Suprapubic skin (tissue), 4 donors: ENCODE measurements at places on chromosomes 12 and 14.

- no peak for DNase-seq
These were observed 113.4 kb upstream of the CCDC198 start for GRCh38 chr14:57607086-57607485.

DNA sequence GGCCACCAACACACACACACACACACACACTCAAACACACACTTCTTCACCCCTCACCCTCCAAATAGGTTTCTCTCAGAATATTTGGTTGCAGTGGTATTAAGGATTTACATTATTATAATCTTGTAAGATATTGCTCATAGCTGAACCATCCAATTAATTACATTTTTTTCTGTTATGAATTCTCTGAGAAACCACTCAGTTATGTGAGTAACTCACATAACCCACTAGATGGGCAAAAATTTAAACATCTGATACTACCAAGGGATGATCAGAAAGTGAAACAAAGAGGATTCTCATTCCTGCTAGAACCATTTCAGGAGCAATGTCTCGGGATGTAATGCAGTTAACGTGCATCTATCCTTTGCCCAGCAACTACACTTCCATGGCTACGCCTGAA, 31.6 kb downstream of the TMTC1 start:
- no peak for DNase-seq

GRCh38 chr12:132030367-132031038, 80.8 kb downstream of the EP400 start:
- DNase-seq: no peak

DNA sequence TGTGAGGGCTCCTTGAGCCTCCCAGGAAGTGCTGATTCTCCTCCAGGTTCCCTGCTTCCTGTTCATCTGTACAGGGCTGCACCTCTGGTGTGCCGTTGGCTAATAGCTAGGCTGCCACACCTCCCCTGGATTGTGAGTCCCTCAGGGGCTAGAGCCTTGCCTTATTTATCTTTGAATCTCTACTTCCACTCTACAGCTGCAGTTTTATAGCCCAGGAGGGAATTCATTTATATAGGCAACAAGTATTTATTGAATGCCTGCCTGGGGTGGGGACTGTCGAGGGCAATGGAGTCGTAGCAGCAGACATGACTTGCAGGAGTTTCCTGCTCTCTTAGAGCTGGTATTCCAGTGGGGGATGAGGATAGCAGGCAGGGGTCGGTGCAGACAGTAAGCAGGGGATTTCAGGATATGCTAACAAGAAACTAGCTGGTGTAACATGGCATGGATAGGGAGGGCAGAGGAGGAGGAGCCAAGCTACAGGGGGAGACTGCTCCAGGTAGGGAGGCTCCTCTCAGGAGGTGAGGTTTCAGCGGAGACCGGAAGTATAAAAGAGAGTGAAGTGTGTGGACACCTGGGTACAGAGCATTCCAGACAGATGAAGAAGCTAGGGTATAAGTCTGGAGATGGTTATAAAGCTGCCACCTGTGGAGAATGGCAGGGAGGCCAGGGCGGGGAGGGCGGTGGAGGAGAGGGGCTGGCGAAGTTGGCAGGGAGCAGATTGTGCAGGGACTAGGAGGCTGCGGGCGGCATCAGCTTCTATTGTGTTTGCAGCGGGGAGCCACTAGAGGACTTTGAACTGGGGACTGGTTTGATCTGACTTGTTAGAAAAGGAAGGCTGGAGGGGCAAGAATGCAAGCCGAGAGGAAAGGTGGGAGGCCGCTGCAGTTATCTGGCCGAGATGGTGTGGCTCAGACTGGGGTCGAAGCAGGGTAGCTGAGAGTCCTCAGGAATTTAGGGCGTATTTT, 17.2 kb downstream of the USP30 start:
- no peak for DNase-seq

DNA sequence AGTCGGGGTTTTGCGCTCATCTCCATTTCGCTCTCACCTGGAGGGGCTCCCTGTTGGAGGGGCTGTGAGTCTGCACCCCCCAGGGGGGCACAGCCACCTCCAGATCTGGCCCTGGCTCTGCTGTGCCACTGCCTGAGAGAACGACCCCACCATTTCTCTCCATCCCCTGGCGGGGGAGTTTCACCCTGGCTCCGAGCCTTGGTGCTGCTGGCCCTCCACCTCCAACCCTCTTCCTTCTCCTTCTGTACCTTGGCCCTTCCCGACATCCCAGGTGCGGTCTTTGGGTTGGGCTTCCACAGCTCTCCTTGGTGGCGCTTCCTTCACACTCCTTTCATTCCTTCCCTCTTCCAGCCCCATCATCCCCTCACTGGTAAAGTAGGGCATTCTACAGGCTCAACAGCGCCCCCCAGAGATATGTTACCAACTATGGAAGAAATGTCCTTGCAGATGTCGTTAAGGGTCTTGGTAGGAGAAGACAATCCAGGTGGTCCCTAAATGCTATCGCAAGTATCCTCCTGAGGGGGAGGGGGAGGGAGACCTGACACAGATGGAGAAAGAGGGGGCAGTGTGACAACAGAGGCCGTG, 16.3 kb downstream of the SERPINA1 start:
- DNase-seq: peak; percentile 55

DNA sequence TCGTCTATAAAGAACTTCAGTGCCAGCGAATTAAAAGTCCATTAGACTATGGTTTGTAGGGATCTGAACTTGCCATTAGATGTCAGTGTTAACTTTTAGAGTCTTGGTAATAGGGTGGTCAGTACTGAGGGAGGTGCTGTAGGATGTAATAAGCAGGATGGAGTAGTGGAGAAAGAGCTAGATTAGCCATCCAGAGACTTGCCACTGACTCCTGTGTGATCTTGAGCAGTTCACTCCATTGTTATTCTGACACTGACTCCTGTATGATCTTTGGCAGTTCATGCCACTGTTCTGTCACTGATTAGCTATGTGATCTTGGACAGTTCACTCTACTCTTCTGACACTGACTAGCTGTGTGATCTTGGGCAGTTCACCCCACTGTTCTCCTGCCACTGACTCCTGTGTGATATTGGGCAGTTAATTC, 133.6 kb downstream of the TTLL5 start:
- no peak for DNase-seq

DNA sequence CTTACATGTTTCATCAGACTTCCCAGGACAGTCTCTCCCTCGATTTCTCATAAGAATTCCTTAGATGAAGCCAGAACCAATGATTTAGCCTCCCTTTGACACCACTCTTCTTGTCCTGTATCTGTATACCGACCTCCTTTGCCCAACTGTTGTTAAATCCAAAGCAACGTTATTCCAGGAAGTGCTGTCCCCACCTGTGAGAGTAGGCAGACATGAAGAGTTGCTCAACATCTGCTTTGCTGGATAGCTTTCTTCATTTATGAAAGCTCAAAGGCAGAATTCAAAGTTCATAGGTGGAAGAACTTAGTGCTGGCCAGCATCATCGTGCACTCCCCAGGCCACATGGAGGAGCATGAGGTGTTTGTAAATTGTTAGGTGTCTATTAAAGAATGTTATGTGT, 55.6 kb downstream of the GTF2A1 start:
- DNase-seq: no peak

DNA sequence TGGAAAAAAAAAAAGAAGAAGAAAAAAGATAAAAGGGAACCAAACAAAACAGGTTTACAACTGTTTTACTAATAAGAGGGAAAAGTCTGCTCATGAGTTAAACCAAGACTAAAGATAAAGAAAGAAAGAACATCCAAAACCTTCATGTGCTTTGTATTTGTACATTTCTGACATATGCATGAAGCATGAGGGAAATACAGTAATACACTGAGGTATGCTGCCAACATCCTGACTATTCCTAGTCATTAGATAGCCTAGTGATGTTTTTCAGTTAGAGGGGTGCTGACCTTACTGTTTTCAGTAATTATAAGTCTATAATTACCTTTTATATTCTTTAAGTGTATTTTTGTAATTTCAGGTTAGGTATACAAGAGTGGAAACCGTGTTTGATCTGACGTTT, 793.3 kb downstream of the DIO2 start:
- no peak for DNase-seq

DNA sequence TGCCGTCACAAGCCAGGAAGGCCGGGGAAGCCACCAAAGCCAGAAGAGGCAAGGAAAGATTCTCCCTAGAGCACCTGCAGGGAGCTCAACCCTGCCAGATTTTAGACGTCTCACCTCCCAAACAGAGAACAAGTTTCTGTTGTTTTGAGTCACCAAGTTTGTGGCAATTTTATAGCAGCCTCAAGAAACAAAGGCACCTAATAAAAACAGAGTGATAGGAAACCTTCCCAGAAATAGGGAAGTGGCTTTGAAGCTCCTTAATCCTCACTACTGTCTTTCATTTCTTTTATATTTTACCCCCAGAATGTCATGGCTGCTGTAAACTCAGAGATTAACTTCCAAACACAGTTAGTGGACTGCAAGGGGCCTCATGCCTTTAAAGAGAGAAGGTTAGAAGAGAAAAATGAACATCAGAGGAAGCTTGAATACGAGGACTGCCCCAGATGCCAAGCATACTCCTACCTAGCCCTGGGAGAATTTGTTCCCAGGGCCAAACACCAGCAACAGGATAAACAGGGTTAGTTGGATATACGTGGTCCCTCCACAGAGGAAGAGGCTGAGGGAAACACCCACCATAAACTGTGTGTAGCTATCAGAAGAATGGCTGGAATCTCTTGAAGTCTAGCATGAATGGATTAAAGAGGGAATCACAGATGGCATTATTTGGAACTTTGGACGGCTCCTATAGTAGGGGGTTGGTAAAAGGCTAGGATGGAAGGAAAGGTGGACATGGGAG, 148.3 kb downstream of the KCNA5 start:
- no peak for DNase-seq

DNA sequence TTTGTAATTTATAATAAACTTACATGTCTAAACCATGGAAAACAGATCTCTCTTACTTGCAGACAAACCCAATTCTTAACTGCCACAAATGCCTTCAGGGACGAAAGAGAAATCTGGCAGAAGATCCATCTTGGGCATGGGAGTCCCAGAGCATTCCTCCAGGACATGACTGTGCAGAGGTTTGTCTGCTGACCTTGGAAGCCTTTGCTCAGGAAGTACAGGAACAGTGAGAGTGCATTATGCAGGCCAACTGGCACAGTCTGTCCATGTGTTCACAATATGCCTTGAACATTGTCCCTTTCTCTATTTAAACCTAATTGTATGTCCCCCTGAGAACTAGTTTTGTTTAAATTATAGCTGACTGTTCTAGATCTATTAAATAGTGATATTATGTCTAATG, 467.1 kb downstream of the ATP23 start:
- no peak for DNase-seq

- no peak for DNase-seq
These were observed 16.7 kb downstream of the EPS8 start for GRCh38 chr12:15772405-15773018.

DNA sequence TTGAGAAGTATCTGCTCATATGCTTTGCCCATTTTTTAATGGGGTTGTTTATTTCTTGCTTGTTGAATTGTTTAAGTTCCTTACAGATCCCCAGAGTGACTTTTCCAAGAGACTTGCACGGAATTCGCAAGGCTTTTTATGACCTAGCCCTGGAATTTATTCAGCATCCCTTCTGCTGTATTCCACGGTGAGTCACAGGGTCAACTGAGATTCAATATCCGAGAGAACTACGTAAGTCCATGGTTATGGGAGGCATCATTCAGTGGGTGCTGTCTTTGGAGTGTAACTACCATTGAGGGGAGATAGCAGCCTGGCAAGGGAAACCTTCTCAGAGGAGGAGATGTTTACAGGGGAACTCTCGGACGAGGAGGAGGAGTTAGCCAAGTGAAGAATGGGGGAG, 20.9 kb upstream of the GPRC5A start:
- DNase-seq: no peak

- no peak for DNase-seq
These were observed 473.8 kb downstream of the RAD51B start for GRCh38 chr14:68293404-68293803.
